Esophagus squamous epithelium (tissue), 5 donors: ENCODE measurements at places on chromosomes 2 and 18.

- DNase-seq: no peak
Observed at GRCh38 chr2:229601936-229602335, 112.4 kb downstream of the DNER start.

DNA sequence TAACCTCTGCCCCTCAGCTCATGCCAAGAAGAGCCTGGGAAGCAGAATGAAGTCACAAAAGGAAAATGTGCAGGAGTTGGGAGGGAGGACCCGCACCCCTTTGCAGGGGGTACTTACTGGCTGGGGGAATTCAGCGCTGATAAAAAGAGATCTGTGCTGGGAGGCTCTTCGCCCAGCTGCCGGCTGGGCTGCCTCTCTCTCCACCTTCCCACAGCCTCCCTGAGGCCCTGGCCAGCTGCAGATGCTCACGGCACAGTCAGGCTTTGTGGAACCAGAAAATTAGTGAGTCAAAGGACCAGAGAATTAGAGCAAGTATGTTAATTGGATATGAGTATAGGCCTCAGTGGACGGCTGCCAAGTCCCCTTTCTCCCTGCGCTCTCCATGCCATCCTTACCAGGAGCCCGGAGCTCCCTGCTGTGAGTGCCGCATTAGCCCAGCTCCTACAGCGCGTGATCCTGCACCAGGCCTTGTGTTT lies 181.7 kb upstream of the SH3BP4 start:
- DNase-seq: no peak

DNA sequence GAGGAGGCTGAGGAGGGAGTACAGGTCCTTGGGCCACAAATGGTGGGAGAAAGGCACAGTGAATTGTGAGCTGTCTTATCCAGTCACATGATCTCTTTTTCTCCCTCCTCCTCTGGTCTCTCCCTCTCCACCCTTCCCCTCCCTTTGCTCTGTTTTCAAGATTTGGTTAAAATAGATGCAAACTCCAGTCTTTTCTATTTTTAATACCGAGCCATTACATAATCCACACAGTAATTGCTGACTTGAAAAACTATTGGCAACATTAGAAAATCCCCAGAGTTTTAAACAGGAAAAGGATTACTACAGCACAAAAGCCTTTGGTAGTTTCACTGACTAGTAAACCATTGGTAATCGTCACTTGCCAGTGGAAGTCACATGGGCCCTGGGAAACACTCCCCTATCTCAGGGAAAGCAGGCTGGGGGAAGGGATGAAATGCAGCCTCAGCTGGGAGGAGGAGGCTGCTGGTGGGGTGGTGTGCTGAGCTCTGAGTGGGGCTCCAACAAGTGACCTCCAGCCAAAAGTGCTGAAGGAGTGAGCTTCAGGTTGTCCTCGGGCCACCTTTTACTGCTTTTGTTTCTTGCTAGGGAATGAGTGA lies 57.4 kb upstream of the PCBP1 start:
- DNase-seq: no peak

DNA sequence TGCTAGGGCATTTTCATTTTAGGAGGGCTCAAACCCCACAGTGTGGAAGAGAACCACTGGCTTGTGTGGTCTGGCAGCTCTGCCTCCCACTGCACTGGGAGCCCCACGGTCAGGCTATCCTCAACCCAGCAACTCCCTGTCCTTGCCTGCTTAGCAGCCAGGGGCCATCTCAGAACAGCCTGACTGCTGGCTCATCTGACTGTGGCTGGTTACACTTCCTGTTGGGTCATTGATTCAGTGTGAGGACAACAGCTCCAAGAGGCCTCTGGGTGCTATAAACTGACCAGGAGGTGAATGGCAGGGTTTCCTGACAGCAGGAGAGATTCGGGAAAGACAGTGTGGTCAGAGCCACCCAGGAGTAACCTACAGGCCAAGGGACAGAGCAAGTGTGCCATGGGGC lies 40.1 kb downstream of the AMER3 start:
- no peak for DNase-seq

GRCh38 chr2:24580561-24580960 lies 89.5 kb downstream of the NCOA1 start:
- DNase-seq: no peak

DNA sequence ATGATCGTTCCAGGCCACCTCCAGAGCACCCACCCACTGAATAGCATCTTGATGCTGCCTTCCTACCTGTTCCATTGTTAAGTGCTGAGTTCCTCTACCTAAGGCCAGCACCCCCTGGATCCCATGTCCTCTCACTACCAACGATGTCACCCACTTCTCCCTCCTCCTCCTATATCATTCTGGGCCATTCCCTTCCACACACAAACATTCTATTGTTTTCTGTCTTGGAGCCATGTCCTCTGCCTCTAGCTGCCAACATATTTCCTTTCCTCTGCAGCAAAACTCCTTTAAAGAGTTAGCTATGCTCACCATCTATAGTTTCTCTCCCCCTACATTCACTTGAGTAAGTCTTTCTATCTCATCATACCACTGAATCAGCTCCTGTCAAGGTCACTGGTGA lies 64.0 kb upstream of the ACKR3 start:
- no peak for DNase-seq
